Activated CD4-positive, CD25-positive, alpha-beta regulatory T cell treated with anti-CD3 and anti-CD28 coated beads, Interleukin-2, amount 50 U/mL, for 72 hours (primary cell): ENCODE measurements at places on chromosomes 4 and X.

GRCh38 chr4:102541697-102542096 is 40.5 kb downstream of the NFKB1 start:
- no peak for DNase-seq

DNA sequence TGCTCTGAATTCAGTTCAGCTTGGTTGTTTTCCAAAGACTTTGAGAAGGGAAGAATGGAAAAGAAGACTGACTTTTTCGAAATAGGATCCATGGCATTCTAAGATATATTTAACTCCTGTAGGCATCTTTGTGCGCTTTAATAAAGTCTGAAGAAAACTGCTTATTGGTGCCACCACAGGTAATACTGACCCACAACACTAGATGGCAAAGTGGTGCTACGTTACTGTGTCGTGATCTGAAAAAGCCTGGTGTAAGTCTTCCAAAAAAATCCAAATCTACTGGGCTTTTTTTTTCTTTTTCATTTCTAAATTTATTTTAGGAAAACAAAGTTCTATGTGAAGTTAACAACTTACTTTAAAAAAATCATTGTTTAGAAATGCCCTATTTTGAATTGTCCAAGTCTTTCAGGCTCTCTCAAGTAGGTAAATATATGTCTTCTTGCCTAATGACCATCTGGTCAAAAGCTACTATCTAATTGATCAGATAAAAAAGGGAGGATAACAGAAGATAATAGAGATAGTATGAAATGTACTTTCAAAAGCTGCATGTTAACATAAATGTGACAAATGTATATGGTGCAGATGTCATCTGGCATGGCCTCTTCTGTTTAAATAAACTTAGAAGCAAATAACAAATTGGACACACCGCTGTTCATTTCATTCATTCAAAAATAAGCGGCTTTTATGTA is 47.0 kb upstream of the MID1IP1 start:
- no peak for DNase-seq

- DNase-seq = no peak
Measured at GRCh38 chr4:140876615-140877364, 120.6 kb upstream of the TBC1D9 start.

- no peak for DNase-seq
Measured at GRCh38 chrX:21730026-21730425, 27.9 kb downstream of the SMPX start.

DNA sequence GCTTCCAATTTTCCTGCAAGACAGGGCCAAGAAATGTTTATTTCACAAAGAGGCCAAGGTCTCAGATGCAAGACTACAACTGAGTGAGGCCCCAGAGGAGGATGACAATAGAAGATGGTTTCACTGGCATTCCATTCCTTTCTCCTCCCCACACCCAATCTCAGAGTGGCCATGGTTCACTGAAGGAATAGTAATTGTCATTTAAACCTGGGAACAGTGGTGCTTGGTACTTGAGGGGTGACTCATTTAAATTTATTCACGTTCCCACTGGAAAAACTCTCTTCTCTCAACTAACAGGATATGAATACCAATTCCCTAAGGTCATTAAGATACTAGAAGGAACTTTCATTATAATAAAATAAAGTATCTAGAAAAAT is 35.3 kb upstream of the CXCL8 start:
- no peak for DNase-seq

GRCh38 chr4:143281507-143282190 is 55.0 kb upstream of the GAB1 start:
- DNase-seq = no peak

GRCh38 chr4:165331823-165332222 is 4.4 kb downstream of the MSMO1 start:
- no peak for DNase-seq

- no peak for DNase-seq
Measured at GRCh38 chrX:122625821-122626220, 558.3 kb upstream of the GRIA3 start.
